Naive thymus-derived CD8-positive, alpha-beta T cell (primary cell): ENCODE measurements at places on chromosomes 6 and 20.

- no peak for DNase-seq
Measured at GRCh38 chr20:46218656-46219055, 89.6 kb downstream of the CDH22 start.

DNA sequence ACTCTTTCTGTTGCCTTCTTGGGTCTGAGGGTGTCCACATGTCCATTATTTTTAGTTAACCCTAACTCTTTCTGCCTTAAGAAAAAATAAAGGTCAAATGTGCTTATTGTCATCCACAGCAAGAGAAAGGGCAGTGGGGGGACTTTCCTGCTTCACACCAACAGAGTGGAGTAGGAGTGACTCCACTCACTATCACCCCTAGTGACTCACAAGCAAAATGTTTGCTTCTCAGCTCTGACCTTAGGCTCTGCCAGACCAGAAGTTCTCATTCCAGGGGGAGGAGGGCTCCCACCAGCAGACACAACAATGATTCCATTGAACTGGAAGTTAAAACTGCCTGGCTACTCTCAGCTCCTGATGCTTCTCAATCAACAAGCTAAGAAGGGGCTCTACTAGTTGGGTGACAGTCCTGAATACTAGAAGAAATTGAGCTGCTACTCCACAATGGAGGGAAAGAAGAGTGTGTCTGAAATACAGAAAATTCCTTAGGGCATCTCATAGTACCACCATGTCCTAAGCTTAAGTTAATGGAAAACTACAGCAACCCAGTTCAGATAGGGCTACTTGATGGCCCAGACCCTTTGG lies 83.9 kb upstream of the AFDN start:
- DNase-seq: no peak

- DNase-seq: no peak
Measured at GRCh38 chr6:151096255-151096612, 143.5 kb upstream of the AKAP12 start.

GRCh38 chr20:52943185-52943841 lies 28.8 kb upstream of the TSHZ2 start:
- no peak for DNase-seq

DNA sequence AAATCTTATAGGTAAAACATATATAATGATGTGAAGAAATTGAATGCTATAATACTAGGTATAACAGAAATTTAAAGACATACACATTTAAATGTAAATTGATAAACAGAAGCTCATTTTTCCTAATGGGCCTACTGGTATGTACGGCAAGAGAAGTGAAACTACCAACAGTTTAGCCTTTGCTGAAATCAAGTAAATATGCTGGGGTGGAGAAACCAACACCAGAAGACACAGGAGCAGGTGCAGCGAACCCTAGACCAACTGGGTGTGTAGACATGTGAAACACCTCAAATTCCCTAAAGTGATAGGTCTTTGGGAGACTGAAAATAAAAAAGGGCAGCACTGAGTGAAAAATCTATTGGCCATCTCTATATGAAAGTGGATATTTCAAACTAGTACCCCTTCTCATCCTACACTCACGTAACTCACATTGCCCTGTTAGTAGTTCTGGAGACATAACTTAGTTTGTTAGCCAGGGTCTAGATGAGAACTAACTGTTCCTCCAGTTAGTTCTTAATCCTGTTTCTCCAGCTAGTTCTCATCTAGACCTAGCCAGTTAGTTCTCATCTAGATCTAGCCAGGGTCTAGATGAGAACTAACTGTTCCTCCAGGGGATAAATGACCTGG lies 53.1 kb downstream of the SLC35D3 start:
- no peak for DNase-seq

GRCh38 chr6:30234356-30234755 lies 21.1 kb upstream of the TRIM26 start:
- no peak for DNase-seq

GRCh38 chr6:144602523-144603180 lies 317.5 kb downstream of the UTRN start:
- DNase-seq: peak; percentile 15

GRCh38 chr6:16688984-16689636 lies 72.2 kb downstream of the ATXN1 start:
- no peak for DNase-seq

DNA sequence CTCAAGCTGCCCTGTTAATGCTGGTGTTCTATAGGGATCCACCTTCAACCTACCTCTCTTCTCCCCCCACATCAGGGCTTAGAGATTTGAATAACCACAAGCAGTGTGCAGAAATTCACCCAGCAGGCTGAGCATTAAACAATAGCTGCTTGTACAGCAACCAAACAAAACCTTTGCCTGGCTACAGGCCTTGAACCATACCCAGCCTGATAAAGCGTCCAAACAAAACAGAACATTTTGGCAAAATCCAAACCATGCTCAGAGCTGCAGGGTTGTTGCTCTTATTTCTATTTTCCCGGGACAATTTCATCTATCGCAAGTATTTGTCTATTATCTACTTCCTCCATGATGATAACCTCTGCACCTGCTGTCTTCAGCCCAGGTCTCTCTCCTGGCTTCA lies 142.3 kb downstream of the UNC5CL start:
- DNase-seq: no peak

DNA sequence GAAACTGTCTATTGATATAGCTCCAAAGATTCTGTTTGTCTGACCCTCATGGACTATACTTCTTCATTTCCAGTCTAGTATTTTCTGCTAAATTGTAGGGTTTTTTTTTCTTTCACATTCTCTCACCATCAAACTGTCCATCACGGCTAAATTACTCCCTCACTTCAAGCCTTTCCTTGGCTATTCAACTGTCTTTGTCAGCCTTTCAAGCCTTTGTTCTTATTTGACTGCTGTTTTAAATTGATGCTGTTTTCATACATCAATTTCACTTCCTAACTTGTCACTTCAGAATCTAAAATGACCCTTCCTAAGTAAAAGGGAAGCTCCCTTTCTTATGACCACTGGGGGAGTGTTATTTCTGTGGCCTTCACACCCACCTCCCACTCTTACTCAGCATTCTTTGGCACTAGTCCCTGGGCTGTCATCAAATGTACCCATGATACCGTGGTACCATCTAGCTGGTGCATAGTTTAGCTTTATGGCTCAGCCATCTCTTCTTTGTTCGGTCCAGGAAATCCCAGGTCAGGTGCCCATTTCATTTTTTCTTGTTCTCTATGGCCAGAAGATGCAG lies 8.6 kb downstream of the GJA1 start:
- no peak for DNase-seq

- DNase-seq: no peak
Measured at GRCh38 chr20:5729348-5729747, 20.9 kb upstream of the SHLD1 start.

DNA sequence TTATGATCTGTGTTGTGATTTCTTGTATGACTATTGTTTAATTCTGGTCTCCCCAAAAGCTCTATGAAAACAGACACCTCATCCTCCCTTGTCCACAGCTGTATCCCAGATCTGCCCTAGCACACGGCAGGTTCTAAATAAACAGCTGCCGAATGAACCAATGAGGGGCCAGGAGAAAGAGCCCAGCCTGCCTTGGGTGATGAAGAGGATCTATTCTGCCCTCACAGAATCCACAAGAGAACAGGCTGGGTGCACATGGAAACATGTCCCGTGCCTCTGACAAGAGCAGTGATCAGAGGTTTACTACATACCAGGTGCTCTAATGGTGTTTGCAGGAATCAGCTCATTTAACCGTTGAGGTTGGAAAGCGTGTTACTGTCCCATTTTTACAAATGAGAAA lies 15.6 kb upstream of the TLDC2 start:
- DNase-seq: no peak

GRCh38 chr6:137590684-137591083 lies 96.5 kb upstream of the OLIG3 start:
- no peak for DNase-seq

- no peak for DNase-seq
Measured at GRCh38 chr20:10596710-10597121, 77.1 kb downstream of the JAG1 start.

DNA sequence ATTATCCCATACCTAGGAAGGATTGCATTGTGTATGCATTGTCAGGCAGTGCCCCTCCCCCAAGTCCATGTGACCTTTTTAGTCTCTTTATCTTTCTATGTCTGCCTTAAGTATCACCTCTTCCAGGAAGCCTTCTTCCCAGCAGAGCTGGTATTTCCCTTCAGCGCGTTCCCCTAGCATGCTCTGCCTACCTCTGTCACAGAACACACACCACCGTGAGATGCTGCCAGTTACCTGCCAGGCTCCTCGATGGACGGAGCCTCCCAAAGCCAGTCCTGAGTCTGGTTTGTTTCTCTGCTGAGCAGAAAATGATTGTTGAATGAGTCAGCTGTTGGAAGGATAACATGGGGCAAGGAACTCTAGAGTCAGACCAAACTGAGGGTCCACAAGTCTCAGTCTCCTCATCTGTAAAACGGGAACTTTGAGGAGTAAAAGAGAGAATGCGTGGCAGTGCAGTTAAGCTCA lies 11.3 kb upstream of the ZNF335 start:
- DNase-seq: no peak

DNA sequence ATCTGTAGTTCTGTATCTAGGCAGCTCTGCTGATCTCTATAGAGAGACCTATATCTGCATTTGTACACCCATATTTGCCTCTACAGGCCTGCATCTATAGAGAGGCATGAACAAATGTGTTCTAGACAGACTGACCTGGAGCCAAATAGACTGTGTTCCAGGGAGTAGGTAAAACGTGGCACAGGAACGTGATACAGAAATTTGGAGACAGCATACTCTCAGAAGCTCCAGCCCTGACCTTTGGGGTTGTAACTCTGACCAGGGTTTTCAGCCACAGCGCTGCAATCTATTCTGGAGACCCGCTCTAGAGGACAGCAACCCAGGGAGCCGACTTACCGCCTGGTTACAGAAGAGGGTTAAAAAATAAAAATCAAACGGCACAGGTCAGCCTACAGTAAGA lies 983 bp downstream of the RBBP9 start:
- DNase-seq: no peak

DNA sequence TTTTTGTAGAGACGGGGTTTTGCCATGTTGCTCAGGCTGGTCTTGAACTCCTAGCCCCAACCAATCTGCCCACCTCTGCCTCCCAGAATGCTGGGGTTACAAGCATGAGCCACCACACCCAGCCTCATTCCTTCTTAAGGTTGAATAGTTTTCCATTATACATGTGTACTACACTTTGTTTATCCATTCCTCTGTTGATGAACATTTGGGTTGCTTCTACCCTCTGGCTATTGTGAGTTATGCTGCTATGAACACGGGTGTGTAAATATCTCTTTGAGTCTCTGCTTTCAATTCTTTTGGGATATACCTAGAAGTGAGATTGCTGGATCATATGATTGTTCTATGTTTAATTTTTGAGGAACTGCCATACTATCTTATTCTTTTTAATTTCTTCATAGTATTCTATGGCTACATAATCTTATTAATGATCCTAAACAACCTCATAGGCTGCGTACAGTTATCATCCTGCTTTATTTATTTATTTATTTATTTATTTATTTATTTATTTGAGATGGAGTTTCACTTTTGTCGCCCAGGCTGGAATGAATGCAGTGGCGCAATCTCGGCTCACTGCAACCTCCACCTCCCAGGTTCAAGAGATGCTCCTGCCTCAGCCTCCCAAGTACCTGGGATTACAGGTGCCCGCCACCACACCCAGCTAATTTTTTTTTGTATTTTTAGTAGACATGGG lies 49.2 kb upstream of the TLDC2 start:
- DNase-seq: no peak

GRCh38 chr6:150635906-150636514 lies 36.3 kb downstream of the PLEKHG1 start:
- no peak for DNase-seq

DNA sequence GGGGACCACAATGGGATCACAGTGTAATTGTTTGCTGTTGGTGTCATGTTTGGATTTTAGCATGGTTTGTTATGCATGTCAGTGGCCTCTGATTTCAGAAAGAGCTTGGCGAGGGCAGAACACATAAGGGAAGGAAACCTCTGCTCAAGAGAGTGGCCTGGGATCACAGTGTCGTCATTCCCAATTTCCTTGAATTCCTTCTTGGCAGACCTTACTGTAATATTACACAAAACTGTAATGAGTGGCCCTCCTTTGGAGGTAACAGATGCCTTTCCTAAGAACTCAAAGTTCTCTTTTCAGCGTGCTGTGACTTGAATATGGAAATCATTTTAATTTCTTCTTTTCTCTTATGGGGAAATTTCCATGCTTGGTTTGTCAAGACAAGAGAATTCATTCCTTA lies 46.9 kb downstream of the JAG1 start:
- no peak for DNase-seq

- no peak for DNase-seq
Measured at GRCh38 chr20:61950641-61951071, 115.0 kb downstream of the TAF4 start.

GRCh38 chr6:115064680-115065079 lies 721.9 kb upstream of the HS3ST5 start:
- DNase-seq: no peak

DNA sequence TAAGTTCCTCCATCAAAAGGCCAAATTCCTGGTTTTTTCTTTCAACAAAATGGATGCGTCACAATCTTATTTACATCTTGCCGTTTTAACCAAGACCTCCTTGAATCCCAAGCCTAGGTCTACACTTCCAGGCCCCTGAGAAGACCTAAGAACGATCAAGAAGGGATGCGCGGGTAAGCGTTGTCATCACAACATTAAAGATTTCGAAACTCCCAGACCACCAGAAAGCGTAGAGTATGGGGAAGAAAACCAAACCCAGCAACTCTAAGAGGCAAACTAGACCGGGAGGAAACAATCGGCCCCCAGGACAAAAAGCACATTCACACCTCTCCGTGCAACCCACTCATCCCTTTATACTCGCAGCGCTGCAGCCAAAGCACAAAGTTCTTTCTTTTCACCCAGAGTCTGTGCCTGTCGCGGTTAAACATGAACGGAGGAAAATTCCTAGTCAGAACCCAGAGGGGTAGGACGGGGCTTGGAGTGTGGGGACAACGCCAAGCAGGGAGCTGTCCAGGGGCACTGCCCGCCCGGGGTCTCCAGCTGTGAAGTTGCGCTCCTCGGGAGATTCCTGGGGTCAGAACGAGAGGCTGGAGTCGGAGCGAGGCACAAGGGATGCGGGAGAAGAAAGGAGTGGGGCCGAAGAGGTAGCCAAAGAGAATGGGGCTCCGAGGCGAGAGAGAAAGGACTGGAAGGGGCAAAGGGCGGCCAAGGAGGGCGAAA lies 725 bp downstream of the OSER1 start:
- no peak for DNase-seq

DNA sequence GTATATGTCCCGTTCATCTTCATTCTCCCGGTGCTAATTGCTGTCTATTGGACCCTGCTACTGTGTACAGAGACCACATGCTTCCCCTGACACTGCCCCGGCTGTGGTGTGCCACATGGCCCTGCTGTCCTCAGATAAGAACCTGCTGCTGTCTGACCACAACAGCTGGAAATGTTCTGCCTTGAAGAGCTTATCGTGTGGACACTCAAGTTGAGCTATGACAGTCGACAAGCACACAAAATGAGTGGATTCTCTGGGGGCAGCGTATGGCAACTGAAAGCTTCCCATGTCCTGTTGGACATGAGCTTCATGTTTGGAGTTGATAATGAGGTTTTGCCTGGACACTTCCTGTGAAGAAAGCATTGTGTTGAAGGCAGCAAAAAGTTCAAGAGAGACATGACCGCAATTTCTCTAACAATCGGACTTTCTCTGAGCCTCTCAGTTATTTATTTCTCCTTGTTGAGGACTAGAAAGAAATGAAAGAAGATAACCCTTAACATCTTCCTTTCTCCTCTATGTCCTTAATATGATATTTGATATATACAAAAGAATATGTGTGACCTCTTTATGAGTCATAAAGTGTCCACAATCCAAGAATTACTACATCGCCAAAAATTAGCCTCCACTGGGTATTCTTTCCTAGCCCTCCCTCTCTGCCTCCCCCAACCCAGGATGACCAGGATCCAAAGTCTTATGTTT lies 187.1 kb upstream of the TCF21 start:
- no peak for DNase-seq

GRCh38 chr6:17240803-17241500 lies 40.2 kb upstream of the RBM24 start:
- no peak for DNase-seq
